Activated gamma-delta T cell treated with anti-CD3 and anti-CD28 coated beads, Interleukin-2, amount 50 U/mL, for 16 hours (primary cell): ENCODE measurements at places on chromosomes 2 and 18.

- no peak for DNase-seq
These were observed 51.1 kb downstream of the RTN4 start for GRCh38 chr2:54999182-54999581.

DNA sequence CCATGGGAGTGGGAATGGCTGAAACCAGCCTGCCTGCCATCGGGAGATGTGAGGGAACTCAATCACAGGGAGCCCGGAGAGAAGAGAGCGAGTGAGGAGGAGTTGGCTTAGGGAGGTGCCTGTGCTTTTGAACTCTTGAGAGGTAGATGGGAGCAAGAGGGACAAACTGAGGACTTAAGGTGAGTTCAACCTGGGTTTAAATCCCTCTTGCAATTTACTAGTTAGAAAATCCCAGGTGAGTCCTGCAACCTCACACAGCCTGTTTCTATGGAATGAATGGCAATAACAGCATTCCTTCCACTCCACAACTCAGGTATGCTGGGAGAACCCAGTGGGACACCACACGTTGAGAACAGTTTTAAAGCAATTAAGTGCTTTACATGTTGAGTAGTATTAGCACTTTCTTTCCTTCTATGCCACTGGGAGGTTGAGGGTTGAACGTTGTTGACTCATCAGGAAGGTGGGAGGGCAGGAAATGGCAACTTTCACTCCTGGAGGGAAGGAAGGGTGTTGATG is 57.3 kb downstream of the VIT start:
- no peak for DNase-seq

DNA sequence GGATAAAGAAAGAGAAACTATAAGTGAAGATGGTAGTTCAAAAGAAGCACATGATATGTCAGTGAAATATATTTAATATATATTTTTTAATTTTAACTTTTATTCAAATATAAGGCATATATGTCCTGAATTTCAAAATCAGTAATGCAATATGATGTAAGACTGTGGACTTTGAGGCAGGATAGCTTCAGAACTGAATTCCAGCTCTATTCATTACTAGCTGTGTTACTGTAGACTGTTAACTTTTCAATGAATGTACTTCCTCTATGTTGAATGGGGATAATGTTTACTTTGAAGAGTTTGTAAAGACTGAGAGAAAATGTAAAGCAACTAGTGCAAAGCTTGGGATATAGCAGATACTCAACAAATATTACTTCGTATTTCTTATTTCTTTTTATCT is 112.6 kb downstream of the PMS1 start:
- no peak for DNase-seq

- DNase-seq, result no peak
These were observed 218.1 kb upstream of the MGAT5 start for GRCh38 chr2:134035605-134036370.

DNA sequence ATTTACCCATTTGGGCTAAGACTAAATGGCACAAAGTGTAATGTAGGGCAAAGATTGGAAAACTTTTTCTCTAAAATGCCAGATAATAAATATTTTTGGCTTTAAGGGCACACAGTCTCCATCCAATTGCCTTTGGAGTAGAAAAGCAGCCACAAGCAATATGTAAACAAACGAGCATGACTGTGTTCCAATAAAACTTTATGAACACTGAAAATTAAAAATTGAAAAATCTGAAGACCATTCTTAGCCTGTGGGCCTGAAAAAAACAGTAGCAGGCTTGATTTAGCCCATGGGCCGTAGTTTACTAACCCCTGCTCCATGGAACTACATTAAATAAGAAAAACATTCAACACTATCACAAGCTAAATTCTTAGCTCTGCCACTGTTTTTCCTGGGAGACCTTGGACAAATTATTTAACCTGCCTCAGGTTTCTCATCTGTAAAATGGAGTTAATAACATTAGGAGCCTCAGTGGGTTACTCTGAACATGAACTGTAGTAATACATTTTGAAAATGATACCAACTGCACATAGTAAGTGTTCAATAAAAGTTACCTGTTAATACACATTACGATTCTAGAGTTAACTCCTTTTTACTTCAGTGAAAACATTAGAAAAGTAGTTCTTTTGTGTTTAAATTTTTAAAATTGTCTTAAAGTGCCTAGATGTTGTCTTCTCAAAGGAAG is 1.3 kb downstream of the IFIH1 start:
- DNase-seq, result no peak

DNA sequence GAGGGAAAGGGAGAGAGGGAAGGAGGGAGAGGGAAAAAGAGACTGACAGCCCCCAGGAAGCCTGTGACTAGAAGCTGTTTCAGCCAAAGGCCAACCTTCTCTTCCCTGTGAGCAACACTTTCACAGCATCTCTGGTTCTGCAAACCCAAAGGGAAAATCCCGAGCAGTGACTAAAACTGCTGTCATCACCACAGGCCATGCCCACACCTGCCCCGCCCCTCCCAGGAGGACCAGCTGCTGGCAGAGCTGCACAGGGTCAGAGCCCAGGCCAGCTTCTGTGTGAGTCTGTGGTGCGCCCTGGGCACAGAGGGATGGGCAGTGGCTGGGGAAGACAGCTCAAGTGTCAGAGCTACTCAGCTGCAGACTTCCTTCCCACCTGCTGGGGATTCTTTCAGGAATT is 64.9 kb upstream of the OTOS start:
- no peak for DNase-seq

- DNase-seq, result no peak
These were observed 20.5 kb upstream of the KIF1A start for GRCh38 chr2:240840435-240841060.

DNA sequence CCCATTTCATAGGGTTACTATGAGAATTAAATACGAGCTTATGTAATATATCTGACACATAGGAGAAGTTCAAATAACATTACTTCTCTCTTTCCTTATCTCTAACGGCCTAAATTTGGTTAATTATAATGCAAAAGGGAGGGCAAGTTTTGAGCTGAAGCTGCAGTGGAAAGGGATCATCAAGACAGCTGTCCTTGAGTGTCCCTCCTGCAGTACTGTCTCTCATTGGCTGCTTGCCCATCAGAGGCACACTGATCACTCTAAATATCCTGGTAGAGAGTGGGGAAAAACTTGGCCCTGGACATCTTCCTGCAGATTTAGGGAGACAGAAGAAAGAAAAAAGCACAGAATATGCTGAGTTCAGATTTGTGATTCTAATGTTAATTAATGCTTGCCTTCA is 186.0 kb downstream of the CAMKMT start:
- DNase-seq, result no peak

DNA sequence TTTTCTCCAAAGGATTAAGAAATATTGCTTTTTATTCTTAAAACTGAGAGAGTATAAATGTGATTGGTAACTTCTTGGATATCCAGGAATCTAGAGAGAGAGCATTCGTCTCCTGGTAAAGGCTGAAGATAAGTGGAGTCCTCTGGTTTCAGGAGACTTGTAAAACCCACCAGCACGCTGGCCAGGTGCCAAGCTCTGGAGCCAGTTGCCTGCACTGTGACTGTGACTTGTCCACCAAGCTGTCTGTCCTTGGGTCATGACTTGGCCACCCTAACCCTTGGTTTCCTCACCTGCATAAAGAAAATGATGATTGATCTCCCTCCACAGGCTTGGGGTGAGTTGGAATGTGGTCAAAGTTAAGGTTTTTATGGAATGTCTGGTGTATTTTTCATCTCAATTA is 185.4 kb upstream of the NCKAP5 start:
- DNase-seq, result no peak

- no peak for DNase-seq
These were observed 125.8 kb downstream of the MTCL1 start for GRCh38 chr18:8831112-8831511.

GRCh38 chr2:25336383-25336841 is 5.3 kb downstream of the DNMT3A start:
- DNase-seq, result no peak
